Activated CD4-positive, alpha-beta T cell treated with anti-CD3 and anti-CD28 coated beads for 1 hour (primary cell): ENCODE measurements at places on chromosomes 11 and 22.
A peak's percentile ranks its signal among the peaks of the same experiment; 100 is the strongest.

DNA sequence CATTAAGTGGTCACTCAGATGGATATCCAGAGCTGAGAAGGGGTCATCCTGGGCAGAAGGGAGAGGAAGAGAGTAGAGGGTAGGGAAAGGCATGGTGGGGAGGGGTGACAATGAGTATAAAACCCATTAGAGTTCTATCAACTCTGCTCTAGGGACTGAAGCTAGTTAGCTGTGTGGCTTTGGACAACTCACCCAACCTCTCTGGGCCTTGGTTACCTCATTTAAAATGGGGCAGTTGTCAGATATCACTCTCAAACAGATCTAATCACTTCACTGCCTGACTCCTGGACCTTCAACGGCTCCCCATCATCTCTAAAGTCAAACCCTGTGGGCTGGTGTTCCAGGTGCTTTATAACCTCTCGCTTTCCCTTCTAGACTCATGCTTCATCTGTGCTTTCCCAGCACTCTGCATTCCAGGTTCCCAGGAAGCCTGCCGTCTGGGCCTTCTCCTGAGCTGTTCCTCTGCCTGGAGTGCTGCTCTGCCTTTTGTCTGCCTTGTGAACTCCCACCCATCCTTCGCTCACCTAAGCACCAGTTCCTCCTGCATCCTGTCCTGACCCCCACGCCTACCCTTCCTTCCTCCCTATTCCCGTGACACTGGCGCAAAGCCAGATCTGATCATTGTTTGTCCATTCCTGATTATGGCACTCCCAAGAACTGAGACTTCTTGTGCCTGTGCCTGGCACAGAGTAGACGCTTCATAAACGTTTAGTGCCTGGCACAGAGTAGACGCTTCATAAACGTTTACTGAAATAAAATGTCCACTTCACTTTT, 22.3 kb upstream of the KCNJ11 start:
- DNase-seq: no peak

DNA sequence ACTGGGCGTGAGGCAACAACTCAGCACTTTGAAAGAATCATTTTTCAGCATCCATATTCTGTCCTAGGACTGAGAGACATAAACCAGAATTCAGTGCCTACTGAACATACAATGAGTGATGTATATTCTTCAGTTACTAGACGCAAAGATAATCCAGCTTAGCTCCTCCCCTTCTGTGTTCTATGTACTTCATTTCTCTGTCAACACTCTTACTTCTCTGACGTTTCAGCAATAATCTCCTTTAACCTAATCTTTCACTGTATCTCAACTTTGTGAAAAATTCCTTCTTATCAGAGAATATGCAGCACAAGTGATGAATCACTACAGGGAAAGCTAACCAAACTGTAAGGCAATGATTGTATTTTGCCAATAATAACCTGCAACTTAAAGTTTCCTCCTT, 2.5 kb upstream of the OR51B5 start:
- no peak for DNase-seq

- no peak for DNase-seq
Observed at GRCh38 chr11:114277637-114278341, 18.4 kb upstream of the NNMT start.

- no peak for DNase-seq
Observed at GRCh38 chr22:42773167-42773566, 52.5 kb upstream of the A4GALT start.

- no peak for DNase-seq
Observed at GRCh38 chr11:60860943-60861342, 5.2 kb upstream of the PTGDR2 start.

- DNase-seq: no peak
Observed at GRCh38 chr11:15539645-15540044, 424.9 kb downstream of the INSC start.

- DNase-seq: no peak
Observed at GRCh38 chr11:61110255-61111049, 8.2 kb downstream of the CD5 start.

DNA sequence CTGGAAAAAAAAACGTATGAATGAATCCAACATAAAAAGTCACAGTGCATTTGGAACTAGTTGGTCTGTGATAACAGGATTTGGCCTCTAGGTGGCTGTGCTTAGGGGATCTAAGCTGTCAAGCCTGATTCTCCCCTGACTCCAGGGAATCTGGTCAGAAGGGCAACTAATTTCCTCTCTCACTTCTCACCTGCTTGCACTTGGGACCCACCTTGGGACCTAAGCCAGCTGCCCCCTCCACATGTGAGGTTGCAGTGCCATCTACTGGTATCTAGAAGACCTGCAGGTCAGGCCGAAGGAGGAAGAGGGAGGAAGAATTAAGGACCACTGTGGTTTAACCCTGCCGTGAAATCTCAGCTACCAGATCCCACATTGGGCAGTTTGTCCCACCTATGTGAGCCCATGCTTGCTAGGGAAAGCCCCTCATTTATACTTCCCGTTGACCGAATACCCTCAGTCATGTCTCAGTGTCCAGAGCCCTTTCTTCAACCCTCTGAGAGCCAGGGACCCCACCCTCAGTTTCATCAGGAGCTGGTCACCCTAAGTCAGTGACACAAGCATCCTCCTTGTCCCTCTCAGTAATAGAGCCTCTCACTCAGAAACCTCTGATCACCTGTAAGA, 33.2 kb upstream of the CAVIN3 start:
- DNase-seq: peak; percentile 32

DNA sequence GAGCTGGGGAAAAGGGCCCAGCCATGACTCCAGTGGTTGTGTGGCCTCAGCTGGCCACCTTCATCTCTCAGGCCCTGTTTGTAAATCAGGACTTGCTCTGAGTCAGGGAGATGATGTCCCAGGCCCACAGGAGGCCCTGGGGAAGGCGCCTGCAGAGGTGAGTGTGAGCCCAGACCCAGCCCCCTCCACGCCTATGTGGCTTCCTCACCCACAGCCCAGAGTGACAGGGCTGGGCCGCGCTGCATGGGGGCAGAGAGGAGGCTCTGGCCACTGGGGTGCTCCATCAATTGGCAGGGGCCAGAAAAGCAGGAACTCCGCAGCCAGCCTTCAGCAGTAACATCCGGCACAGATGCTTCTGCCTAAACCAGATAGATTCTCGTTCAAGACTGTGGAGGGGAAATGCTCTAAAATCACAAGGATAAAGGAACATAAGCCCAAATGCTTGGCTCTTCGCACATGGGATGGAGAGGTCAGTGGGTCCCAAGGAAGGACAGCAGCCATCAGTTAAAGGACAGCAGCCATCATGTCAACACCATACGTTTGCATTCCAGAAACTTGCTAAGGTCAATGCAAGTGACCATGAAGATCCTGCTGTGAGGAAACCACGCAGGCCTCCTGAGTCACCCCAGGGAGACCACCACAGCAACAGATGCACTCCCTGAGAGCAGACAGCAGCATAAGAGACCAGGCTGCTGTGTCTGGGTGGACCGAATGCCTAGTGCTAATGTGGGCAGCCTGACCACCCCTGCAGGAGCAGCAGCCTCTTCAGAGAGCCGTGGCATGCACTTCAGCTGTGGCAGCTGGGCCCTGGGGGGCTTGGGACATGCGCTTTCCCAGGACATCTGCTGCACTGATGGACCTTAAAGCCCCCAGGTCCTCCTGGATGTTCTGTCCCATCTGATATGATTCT, 28.3 kb downstream of the OSBPL5 start:
- no peak for DNase-seq

GRCh38 chr22:47100646-47101200, 338.3 kb downstream of the TBC1D22A start:
- no peak for DNase-seq

DNA sequence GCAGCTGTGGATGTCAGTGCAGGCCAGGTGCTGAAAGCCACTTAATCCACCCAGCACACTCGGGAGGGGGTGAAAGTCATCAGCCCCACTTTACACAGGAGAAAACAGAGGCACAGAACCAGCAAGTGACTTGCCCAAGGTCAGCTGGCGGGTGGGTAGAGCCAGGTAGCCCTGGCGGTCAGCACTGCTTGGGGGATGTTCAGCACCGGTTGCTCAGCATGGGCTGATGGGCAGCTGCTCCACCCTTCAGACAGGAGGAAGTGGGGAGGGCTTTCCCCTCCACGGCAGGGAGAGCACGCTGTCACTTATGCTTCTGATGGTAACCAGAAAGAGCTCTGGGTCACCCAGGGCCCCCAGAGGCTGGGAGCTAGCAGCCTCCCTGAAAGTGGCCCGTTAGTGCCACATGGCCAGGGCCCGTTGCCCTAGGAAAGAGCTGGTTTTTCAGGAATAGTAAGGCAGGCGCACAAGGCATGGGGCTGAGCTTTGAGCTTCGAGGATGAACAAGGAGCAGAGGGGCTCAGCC, 417.9 kb downstream of the CTTN start:
- DNase-seq: no peak

DNA sequence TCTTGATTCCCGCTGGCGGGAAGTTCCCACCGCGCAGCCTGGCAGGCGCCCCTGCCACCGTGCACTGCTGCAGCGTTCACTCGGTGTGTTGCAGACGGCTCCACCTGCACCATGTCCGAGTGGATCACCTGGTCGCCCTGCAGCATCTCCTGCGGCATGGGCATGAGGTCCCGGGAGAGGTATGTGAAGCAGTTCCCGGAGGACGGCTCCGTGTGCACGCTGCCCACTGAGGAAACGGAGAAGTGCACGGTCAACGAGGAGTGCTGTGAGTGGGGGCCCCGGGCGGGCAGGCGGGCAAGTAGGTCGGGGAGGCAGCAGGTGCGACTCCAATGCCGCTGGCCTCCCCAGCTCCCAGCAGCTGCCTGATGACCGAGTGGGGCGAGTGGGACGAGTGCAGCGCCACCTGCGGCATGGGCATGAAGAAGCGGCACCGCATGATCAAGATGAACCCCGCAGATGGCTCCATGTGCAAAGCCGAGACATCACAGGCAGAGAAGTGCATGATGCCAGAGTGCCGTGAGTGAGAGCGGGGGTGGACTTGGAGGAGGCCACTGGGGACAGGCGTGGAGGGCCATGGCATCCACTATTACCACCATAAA, 99.7 kb downstream of the RRAS2 start:
- no peak for DNase-seq

DNA sequence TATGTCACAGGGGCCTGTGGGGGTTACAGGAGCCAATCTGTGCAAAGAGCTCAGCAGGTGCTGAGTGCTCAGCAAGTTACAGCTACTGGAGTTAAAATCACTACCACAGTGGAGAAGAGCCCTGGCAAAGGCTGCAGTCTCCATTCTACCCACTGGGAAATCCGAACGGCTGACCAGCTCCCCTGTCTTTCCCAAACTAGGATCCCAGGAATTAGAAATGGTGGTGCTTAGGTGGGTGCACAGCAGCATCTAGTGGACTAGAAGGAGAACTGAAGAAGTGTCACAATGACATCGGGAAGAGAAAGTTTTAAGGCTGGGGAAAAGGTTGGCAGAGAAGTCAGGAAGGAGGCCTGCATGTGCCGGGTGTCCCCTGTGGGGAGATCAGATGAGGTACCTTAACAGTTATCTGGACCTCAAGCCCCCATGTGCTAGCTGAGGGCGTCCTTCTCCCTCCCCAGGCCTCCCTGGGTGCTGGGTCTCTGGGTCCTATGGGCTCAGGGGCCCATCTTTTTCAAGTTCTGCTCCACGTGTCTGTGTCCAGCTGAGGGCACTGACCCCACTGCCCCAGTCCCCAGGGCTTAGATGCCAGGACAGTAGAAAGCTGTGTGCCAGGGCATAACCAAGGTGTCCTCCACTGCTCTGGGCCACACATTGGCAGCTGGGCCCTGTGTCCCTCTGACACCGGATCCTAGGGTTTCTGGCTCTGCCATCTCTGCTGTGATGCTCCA, 1.9 kb downstream of the PIWIL3 start:
- no peak for DNase-seq

GRCh38 chr22:49873228-49873940, 19.7 kb downstream of the ZBED4 start:
- DNase-seq: no peak

DNA sequence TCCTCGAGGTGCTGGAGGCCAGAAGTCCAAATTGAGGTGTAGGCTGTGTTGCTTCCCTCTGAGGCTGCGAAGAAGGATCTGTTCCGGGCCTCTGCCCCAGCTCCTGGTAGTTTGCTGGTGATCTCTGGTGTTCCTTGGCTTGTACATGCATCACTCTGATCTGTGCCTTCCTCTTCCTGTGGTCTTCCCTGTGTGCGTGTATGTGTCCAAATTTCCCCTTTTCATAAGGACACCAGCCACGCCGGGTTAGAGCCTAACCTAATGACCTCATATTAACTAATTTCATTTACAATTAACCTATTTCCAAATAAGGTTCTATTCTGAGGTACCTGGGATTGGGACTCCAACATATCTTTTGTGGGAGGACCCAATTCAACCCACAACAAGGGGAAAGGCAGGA, 21.5 kb downstream of the RIBC2 start:
- DNase-seq: no peak

DNA sequence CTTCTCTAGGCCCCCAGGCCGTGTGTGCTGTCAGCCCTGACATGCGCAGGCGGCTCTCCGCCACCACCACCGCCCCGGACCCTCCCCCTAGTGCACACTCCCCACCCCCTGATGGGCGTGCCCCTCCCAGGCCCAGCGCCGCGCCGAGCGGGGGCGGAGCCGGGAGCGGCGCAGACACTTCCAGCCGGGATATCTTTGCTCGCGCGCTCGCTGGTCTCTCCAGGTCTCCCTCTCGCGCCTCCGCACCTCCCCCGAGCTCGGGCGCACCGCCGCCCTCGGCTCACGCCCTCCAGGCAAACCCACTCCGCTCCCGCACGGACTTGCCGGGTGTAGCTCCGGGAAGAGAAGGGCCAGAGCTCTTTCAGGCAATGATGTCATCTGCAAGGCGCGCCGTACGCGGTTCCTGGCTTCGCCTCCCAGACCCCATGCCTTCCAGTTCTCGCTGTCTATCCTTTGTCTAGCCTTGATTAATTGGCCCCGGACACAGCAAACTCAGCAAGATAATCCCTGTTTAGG, at the start of gene SCN3B:
Gene SCN3B (minus strand): TSS at position 59 of the 516 bp plus-strand sequence. CDS start 823 bp downstream, outside the sequence.
- DNase-seq: no peak
